ENCODE measurements at places on chromosomes 6 and 20.

DNA sequence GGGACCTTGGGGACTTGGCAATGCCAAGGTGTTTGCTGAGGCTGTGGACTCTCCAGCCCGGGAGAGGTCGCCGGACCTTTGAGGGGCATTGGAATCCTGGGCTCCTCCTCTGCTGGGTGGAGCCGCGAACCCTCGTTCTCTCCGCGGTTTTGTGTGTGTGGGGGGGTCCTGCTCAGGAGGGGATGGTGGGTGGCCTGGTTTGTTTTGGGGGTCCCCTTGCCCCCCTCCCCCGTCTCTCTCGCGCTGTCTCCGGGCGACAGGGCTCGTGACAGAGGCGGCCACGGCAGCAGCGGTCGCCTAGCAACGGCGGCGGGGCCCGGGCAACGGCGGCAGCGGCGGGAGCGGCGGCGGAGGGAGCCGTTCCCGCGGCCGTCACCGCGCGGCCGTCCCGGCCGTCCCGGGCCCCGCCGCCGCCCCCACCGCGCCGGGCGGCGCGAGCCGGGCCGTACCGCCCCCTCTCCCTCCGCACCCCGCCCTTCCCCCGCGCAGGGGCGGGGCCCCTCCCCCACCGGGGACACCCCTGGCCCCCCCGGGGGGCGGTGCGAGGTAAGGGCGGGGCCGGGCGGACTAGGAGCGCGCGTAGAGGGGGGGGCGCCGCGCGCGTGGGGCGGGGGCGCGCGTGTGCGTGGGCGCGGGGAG, 7.8 kb downstream of the SYNGAP1 start:
- DNase-seq: peak; percentile 67

GRCh38 chr20:38165089-38165965, at the start of gene TGM2:
Gene TGM2, minus strand, starts transcription at chr20:38165270. Its CDS starts 72 bp downstream, at chr20:38165198.
- DNase-seq: peak; percentile 60

GRCh38 chr6:142911430-142911829, 33.5 kb downstream of the HIVEP2 start:
- no peak for DNase-seq

GRCh38 chr20:36784900-36785299, 11.3 kb upstream of the DSN1 start:
- no peak for DNase-seq

GRCh38 chr6:26426691-26427450, 13.4 kb upstream of the BTN3A3 start:
- no peak for DNase-seq

GRCh38 chr20:45861221-45862075, 4.0 kb downstream of the ZSWIM3 start:
- no peak for DNase-seq

- DNase-seq: no peak
Observed at GRCh38 chr20:4266183-4266582, 250.8 kb upstream of the RNF24 start.

- no peak for DNase-seq
Observed at GRCh38 chr20:19620446-19620845, 137.6 kb upstream of the RIN2 start.

DNA sequence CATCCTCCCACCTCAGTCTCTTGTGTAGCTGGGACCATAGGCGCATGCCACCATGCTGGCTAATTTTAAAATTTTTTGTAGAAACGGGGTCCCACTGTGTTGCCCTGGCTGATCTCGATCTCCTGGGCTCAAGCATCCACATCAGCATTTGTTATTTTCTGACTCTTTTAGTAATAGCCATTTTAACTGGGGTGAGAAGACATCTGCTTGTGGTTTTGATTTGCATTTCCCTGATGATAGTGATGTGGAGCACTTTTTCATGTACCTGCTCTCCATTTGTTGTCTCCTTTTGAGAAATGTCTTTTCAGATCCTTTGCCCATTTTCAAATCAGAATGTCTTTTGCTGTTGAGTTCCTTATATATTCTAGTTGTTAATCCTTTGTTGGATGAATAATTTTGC, 22.2 kb upstream of the TULP4 start:
- no peak for DNase-seq

DNA sequence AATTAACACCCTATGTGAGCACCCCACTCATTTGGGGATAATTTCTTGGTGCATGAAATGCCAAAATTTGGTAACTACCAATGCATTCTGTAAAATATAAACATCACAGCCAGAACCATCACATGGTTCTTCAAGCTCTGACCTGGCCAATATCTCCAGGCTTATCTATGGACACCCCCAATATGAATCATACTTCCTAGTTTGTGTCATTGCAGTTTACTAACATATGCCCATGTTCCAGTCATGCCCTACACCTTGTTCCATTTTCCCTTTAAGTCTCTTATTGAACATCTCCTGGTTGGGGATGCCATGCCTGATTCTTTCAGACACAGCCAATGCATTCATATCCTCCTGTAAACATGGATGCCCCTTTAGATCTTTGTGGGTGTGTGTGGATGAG, 572.8 kb upstream of the BTBD3 start:
- DNase-seq: no peak

DNA sequence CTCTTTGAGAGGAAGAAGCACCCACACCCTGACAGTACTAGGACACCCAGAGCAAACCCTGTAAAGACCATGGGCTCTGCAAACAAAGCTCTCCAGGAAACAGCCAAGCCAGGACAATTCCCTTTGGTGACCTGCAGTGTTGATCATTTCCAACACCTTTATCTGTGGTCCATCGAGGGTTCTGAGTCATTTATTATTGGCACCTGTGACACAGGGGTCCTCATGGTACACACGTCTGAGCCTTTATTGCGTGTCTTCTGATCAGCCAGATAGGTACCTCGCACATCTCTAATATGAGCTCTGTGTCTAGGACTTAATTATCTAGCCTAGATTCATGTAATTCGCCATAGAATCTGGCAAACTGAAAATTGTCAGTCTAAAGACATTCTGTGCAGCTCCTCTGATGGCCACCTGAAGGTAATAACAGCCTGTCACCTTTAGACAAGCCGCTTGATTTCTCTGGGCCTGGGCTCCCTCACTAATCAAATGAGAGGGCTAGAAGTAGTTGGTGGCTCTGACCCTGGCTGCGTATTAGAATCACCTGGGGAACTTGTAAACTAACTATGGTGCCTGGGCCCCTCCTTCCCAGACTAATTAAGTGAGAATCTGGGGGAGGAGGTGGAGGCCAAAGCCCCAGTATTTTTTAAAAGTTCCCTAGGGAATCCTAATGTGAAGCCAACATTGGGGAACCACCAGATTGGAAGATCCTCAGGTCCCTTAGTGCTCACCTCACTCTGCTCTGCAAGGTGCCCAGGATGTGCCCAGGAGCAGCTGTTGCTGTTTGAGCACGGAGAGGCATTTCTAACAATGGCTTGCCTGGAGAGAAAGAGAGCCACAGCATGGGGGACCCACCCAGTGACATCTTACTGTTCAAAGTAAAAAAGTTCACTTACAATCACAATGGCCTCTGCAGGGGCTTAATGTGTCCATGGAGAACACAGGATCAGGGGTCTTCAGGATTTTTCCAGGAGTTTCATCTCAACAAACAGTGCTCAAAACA, 122.0 kb upstream of the ARID1B start:
- DNase-seq: no peak

GRCh38 chr20:38969708-38970107, 7.6 kb downstream of the DHX35 start:
- DNase-seq: no peak

DNA sequence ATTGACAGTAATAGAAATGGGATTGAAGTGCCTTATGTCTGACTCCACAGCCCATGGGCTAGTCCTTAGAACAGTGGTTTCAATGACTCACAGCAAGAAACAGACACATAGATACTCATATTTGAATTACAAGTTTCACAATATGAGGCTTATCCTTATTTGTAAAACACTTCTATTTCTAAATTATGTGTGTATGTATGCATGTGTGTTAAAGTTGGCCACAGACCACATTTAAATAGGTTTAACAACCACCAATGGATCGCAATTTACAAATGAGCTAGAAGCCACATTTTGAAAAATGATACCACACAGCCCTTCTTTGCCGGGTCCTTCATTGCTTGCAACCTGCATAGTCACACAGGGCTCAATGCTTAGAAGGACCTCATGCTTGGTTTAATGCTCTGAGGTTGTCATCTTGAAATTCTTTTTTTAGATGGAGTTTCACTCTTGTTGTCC, 157.8 kb upstream of the PREP start:
- DNase-seq: no peak

DNA sequence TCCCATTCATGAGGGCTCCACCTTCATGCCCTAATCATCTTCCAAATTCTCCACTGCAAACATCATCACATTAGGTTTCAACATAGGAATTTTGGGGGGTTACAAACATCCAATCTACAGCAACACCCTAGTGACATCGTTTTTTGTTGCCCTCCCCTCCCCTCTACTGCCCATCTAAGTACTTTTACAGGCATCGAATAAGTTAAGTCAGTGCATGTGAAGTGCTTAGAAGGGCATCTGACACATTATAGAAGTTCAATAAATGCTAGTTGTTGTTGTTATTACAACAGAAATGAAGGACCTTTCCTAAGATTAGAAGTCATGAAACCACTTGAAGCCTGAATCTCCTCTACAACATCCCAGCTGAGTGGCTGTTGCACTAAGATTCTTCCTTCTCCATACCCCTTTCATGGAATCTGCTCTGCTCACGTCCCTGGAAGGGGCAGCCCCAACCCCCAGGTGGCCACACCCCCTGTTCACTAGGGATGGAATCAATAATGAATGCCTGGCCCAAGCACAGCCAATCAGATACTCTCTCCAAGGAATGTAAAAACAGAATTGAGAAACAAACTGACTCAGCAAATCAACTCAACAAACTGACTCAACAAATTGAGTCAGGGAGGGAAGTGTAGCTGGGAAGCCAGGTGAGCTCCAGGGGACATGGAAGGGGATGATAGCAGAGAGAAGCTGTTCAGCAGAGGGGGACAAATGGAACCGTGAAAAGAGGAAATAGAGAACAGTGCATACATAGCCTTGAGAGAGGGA, 3.9 kb upstream of the LRP11 start:
- DNase-seq: no peak

Measured in stimulated activated CD4-positive, alpha-beta T cell treated with anti-CD3 and anti-CD28 coated beads, Interleukin-2, amount 100 ng/mL, for 24 hours (primary cell).